ENCODE measurements at places on chromosomes 5 and 9. TPM values are rescaled to one million over a fixed set of nuclear protein-coding genes. Genes with fewer than 3 reads are reported as not detected.

- DNase-seq: no peak
These were observed 10.2 kb upstream of the DAB2IP start for GRCh38 chr9:121641224-121641611.

GRCh38 chr5:30908356-30908755 is 285.1 kb upstream of the CDH6 start:
- DNase-seq: no peak

- DNase-seq: no peak
These were observed 205.6 kb upstream of the GDNF start for GRCh38 chr5:38045446-38045845.

The C8G gene
- 3.7 TPM for total RNA-seq

- DNase-seq: no peak
These were observed 137.7 kb downstream of the HSD17B3 start for GRCh38 chr9:96164268-96164683.

The HAPLN1 gene
- not detected for total RNA-seq

The MINAR2 gene
- total RNA-seq: not detected

- DNase-seq: no peak
These were observed 258.7 kb downstream of the SPATA31D1 start for GRCh38 chr9:82247318-82247717.

The CCDC69 gene
- 96.5 TPM for total RNA-seq

- DNase-seq: no peak
These were observed 225.6 kb upstream of the VLDLR start for GRCh38 chr9:2395814-2396612.

DNA sequence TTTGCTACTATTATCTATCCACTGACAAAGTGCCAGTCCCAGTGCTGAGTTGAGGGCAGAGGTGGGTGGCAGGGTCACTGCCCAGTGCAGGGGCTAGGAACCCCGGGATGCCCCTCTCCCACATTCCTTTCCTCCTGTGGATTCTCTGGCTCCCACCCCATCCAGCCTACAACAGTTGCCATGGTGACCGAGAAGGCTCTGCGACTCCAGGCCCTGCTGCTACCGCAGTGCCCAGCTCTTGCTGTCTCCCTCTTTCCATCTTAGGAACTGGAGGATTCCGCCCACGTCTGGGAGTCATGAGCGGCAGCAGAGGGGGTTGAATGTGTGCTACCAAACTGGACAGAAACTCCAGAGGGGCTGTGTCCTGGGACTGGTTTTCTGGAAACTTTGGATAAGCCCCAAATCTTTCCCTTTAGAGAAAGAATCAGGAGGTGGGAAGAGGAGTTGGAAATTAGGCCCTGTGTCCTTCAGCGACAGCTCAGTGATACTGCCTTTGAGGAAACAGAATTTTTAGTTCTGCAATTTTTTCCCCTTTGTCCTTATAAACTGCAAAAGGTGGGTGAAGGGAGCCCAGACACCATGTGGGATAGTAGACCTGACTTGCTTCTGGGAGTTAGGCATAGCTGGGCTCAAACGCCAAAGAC is 20.7 kb upstream of the C5orf47 start:
- DNase-seq: no peak

- no peak for DNase-seq
These were observed 19.3 kb upstream of the HSPA9 start for GRCh38 chr5:138594305-138595058.

- DNase-seq: no peak
These were observed 81.9 kb downstream of the TNC start for GRCh38 chr9:115035841-115036612.

DNA sequence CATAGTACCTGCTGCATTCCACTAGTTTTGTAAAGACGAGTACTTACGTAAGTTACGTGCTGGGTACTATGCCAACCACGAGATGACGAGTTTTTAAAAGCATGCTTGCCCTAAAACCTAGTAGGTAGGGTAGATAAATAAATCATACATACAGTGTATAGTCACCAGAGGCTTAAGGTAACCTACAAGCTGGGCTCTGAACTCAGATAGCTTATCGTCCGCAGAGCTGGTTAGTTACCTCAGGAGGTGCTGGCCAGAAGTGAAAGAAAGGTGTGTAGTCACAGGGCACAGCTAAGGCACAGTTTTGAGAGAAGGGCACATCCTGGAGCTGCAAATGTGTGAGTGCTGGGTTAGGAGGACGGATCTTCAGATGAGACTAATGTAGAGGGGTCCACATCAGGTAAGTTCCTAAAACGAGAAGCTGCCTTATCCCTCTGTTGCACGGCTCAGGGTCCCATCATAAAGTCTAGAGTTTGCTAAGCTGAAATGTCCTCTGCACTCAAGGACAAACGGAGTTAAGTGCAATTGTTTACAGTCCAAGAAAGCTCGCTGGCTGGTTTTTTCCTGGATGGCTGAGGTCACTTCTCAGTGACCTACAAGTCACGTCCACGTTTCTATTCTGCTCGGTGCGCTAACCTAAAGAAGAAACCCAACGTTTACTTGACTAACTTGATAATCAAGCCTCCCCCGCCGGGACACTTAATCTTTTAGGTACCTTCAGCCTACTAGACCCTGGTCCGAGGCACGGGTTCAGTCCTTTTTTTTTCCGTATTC is 1.1 kb upstream of the SNX24 start:
- no peak for DNase-seq

DNA sequence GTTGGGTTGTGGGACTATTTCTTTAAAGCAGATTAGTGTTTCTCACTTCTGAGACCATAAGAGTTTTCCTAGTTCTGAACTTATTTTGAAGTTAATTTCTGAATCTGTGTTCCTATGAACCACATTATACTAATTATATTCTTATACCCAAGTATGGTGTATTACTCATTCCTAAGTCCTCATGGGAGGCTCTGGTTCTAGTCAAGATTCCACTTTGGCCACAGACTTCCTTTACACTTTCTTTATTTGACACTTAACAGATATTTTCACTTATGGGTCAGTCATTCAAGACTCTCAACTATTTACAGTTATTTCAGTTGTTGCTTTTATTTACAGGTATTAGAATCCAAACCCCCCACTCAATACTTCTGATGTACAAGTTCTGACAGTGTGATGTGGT is 937.2 kb upstream of the TYRP1 start:
- no peak for DNase-seq

The GRIA1 gene
- total RNA-seq: not detected

The ATG12 gene
- total RNA-seq: 61.2 TPM

The CARD9 gene
- 1.4 TPM for total RNA-seq

GRCh38 chr5:146521403-146522106 is 5.6 kb upstream of the GPR151 start:
- DNase-seq: no peak

- DNase-seq: no peak
These were observed 21.8 kb downstream of the C9 start for GRCh38 chr5:39342460-39342859.

- no peak for DNase-seq
These were observed 254.8 kb downstream of the ADGRV1 start for GRCh38 chr5:90813392-90813791.
